ENCODE measurements at places on chromosomes 2 and 18. TPM values are rescaled to one million over a fixed set of nuclear protein-coding genes. Genes with fewer than 3 reads are reported as not detected.

The TUBB8B gene
- not detected for total RNA-seq

The NPAS2 gene
- total RNA-seq = under 0.01 TPM

The CAPN13 gene
- under 0.01 TPM for total RNA-seq

The GREB1L gene
- total RNA-seq = not detected

The EVA1A gene
- not detected for total RNA-seq

The GALR1 gene
- total RNA-seq = under 0.01 TPM

The DSC2 gene
- total RNA-seq = 0.27 TPM
